ENCODE measurements at places on chromosomes 4 and X.

GRCh38 chrX:148672517-148672916 is 172.1 kb downstream of the AFF2 start:
- DNase-seq, result no peak

DNA sequence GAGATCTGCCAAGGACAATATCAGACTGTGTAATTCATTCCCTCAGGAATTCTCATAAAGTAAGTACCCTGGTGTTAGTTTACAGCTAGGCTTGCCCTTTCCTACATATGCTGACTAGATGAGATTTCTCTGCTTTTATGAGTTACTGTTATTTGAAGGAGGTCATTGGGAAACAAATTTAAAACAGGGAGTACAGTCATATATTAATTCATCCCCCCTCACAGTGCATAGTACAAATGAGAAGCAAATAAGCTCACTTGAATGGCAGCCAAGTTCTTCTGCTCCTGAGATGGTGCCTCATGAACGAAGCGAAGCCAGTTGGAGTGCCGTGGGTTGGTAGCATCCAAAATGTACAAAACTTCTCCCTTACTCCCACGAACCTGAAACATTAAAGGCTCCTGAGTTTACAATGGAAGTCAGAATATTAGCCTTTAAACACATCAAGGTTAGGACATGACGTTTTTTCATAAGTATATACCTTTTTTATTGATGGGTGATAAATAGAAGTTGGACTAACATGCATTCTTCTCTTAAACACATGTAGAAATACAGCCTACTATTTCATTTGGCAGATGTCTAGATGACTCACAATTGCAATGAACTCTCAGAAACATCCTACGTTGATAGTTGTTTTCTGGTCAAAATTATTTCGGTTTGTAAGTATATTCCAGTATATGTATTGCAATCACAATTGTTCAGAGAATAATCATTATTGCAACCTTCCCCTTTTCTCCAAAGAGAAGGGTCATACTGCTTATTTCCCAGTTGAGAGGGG is 69.2 kb downstream of the PRDM5 start:
- no peak for DNase-seq

DNA sequence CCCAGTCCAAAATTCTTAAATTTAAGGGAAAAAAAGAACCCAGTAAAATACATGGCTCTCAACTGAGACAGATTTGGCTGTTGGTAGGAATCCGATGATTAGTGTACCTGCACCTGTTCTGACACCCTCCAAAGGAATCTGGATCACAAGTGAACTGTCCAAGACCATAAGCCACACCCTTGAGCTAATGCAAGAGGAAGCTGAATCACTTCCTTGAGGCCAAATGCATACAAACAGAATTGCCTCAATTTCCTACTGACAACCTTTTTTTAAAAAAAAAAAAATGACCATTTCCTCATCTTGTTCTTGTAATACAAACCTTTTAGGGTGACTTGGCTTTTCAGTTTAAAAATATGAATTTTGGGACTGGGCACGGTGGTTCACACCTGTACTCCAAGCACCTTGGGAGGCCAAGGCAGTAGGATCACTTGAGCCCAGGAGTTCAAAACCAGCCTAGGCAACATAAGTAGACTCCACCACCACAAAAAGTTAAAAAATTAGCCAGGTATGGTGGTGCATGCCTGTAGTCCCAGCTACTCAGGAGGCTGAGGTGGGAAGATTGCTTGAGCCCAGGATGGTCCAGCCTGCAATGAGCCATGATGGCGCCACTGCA is 10.7 kb upstream of the FBXL5 start:
- no peak for DNase-seq

- no peak for DNase-seq
Measured at GRCh38 chr4:108359130-108359985, 190.6 kb upstream of the LEF1 start.

DNA sequence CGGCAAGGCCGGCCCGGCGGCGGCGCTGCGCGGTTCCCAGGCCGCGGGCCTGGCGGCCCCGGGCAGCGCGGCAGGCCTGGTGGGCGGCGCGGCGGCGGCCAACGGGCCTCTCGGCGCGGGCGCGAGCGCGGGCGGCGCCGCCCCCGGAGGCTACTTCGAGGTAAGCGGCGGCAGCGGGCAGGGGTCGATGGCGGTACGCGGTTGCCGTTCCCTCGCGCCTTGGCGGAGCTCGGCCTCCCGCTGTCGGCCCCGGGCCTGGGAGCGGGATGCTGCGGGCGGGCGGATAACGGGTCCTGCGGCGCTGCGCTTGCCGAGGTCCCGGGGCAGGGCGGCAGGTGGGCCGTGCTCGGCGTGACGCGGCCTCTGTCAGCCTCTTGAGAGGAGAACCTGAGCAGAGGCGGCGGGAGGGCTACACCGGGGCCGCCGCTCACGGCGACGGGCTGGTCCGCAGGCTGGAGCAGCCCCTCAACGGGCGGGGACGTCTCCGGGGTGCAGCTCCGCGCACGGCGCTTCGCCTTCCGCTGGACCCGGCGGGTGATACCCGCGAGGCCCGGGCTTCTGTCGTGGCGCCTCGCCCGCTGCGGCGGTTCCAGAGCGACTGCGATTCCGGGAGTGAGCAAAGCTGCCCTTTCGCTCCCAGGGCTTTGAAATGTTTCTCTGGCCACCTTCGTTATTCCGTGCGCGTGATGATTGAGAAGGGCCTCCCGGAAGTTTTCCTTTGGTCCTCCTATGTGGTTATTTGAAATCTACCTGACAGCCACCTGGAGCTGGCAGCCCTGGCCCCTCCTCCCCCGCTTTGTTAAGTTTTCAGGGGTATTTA is 774 bp downstream of the FAM193A start:
- DNase-seq, result peak; percentile 19

DNA sequence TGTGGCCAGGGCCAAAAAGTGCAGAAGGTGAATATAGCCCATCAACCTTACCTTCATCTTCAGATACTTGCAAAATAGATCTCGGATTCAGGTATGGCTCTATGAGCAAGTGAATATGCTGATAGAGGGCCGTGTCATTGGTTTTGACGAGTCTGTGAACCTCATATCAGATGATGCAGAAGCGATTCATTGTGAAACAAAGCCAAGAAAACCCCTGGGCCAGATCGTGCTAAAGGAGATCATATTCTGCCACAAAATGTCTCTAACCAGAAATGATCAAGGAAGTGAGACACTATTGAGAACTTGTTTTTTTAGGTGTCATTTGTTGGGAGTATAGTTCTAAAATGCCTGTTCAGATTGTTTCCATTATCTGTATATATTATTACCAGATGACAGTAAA is 48.3 kb downstream of the PDK3 start:
- DNase-seq, result no peak

GRCh38 chr4:11261066-11261850 is 167.4 kb downstream of the HS3ST1 start:
- DNase-seq, result no peak

GRCh38 chrX:34426334-34426733 is 230.8 kb downstream of the TMEM47 start:
- no peak for DNase-seq

DNA sequence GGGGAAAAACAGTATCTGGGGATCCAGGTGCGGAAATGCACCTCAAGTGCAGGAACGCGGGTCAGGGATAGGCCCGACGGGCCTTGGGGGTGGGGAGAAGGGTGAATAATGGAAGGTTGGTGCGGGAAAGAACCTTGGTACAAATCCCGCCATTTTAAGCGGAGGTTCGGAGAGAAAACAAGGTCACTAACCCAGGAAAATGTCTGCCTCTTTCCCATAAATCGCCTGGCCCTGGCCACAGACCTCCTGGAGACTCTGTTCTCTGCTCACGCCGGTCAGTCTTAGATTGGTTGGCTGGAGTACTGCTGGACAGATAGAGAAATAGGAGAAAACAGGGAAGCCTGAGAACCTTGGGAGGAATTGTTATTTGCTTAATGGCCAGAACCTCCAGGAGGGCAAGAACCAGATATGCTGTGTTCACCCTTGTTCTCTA is 897 bp upstream of the FBXL5 start:
- no peak for DNase-seq

DNA sequence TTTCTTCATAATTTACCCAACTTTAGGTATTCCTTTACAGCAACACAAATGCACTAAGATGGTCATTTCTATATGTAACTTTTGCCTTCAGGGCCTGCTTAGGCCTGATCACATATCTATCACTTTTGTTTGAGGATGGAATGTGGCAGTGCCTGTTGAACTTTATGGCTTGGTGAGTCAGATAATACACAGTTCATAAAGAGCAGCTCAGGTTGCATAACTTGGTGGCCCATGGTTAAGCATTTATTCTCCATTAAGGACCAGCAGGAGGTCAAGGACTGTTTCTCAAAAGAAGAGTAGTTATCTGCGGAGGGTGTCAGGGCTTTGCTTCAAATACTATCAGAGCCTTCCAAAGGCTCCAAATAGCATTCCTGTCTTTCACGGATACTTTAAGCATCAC is 124.1 kb upstream of the PDHA2 start:
- DNase-seq, result no peak

GRCh38 chr4:21012851-21013331 is 312.6 kb downstream of the PACRGL start:
- no peak for DNase-seq
